ENCODE measurements at places on chromosomes 1 and 21.

DNA sequence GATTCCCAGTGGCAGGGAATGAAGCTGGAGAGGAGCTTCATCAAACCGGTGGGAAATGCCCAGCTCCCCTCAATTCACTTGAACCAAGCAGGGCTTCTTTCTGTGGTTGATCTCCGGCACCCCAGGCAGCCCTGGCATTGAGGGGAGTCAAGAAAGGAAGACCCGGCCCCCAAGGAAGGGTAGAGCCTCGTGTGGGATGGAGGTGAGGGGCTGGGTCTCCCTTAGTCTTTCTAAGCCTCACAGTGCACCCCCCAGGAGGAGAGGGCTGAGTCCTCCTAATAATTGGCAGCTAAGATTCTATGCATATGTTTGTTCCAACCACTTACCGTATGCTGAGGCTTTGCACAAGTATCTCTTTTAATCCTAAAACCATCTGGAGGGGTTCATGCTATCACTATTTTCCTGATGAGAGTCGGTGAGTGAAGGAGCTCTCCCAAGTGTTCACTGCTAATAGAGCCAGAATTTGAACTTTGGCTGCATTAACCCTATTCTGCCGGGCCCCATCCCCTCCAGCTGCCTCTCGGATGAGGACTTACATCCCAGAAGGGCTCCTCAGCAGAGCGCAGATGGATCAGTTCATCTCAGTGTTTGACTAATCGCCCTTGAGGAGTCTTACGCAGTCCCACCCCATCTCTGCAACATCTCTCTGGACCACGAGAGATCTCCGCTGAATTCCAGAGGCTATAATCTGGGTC lies 33.1 kb upstream of the TMEM51 start:
- no peak for DNase-seq

GRCh38 chr1:153790966-153791647 lies 15.9 kb downstream of the SLC27A3 start:
- DNase-seq, result peak; percentile 56

GRCh38 chr1:108811611-108812010 lies 45.3 kb downstream of the AKNAD1 start:
- DNase-seq, result no peak

DNA sequence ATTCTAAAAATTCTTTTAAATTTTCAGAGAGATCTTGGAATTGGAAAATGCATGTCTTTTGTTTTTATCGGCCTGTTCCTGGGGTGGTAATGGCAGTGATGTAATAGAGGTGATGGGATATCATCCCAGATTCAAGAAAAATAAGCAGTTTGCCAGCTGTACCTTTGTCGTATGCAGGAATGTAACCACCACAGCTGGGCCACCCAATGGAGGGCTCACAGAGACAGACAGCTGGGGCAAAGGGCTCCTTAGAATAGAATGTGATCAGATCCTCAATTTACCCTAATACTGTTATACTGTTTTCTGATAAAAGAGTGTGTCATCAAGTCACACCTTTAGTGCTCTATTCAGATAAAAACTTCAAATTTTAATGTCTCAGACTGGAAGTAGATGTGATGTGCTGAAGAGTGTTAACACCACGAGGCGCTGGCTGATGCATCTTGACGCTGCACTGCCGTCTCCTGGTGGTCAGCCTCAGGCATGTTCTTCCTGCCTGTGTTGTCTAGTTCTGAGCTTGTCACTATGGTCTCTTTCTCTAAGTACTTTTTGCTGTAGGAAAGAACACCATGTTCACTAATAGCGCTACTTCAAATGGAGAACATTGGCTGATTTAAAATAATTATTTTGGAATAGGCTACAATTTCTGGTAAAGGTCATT lies 78.8 kb downstream of the C1orf21 start:
- no peak for DNase-seq

DNA sequence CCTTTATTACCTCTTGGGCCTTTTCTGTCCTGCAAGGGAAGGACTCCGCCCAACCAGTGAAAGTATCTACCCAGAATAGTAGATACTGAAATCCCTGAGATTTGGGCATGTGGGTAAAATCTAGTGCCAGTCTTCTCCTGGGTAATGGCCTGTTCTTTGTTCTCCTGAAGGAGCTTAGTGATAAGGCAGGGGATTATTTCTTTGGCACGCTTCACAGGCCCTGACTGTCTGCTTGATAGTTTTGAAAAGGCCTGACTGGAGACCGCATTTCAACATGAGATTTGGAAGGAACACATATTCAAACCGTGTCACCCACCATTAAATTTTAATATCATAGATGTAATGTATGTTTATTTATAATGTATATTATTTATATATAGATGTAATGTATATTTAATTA lies 48.9 kb downstream of the RASAL2 start:
- DNase-seq, result no peak

- no peak for DNase-seq
Observed at GRCh38 chr21:35674895-35675470, 385.3 kb downstream of the SETD4 start.

- no peak for DNase-seq
Observed at GRCh38 chr1:7988576-7988975, 27.1 kb downstream of the PARK7 start.

DNA sequence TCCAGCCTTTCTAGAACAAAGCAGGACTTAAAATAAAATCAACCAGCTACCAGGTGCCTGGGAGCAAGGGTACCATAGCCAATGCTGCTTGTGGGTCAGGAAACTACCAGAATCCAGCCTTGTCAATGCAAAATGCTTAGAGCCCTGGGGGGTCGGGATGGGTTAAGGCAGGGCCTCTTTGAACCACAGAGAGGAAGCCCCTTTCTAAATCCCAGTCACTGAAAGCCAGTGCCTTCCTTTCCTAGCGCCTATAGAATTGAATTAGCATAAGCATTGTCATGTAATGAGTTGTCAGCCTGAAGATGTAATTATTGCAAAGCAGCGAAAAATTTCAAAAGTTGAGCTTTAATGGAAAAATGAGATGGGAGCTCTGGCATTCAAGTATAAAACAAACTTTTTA lies 176.6 kb upstream of the DAB1 start:
- DNase-seq, result no peak

DNA sequence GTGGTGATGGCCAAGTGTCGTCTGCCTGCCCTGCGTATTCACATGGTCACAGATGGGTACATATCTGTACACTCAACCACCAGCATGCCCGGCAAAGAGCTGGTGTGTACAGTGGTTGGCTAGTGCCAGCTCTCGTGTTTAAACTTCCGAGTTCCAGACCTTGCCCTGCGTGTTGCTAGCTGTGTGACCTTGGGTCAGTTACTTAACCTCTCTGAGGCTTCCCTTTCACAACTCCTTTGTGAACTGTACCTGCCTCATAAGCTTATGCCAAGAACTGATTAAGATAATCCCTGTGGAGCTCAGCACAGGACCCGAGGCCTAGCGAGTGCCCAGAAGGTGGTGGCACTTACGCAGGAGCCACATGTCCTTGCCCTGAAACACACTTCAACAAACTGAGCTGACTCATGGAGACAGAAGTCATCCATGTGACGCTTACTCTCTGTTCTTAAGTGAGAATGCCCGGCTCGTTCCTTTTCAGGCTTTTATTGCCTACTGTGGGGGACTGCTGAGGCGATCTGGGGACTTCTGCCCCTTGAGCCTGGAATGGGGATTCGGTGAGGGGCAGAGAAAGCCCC lies 55.4 kb downstream of the ALPL start:
- DNase-seq, result no peak

- no peak for DNase-seq
Observed at GRCh38 chr1:223482766-223483165, 89.6 kb downstream of the CCDC185 start.
